CD4-positive, alpha-beta T cell treated with Interleukin-17A for 4 hours (primary cell): ENCODE measurements at places on chromosomes 12 and 14.
A peak's percentile ranks its signal among the peaks of the same experiment; 100 is the strongest.

GRCh38 chr12:72406111-72406510, 133.9 kb downstream of the TRHDE start:
- DNase-seq = no peak

GRCh38 chr14:90676912-90677311, 139.3 kb downstream of the TTC7B start:
- DNase-seq = no peak

- no peak for DNase-seq
Observed at GRCh38 chr12:19681007-19681406, 241.7 kb downstream of the AEBP2 start.

GRCh38 chr14:102500158-102500662, 9.4 kb downstream of the ANKRD9 start:
- no peak for DNase-seq

DNA sequence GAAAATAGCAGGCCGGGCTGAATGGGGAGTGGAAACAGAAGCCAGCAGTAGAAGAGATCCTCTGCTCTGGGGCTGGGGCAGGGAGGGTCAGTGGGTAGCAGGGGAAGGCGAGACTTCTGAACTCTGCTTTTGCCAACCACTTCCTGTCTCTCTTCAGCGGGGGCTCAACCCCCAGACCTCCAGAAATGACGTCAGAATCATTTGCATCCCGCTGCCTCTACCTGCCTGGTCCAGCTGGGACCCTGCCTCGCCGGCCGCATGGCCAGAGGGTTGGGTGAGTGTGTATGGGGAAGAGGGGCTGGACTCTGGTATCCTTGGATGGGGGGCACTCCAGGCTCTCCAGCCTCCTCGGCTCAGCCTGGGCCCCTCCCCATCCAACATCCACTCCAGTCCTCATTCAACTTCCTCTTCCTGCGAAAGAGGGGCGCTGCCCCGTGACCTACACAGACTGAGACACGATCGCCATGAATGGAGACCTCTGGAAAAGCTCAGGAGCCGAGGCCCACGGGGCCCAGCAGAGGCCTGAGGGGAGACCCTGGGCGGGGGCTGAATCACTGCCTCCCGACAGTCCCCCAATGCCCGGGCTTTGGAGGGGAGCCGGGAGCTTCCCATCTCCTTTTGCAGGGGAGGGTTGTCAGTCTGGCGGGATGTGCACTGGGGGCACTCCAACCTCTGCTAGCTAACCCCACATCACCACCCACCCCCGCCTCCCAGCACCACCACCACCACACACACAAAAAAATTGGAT, 458 bp upstream of the HOXC4 start:
- DNase-seq = peak; percentile 8

GRCh38 chr14:99463974-99464373, 16.7 kb downstream of the SETD3 start:
- DNase-seq = no peak

GRCh38 chr12:113161415-113162016, 12.0 kb downstream of the CFAP73 start:
- DNase-seq = no peak

GRCh38 chr12:48001505-48002413, 2.5 kb downstream of the COL2A1 start:
- DNase-seq = no peak

- DNase-seq = peak; percentile 76
Observed at GRCh38 chr12:51009056-51009440, 17.1 kb downstream of the SLC11A2 start.

DNA sequence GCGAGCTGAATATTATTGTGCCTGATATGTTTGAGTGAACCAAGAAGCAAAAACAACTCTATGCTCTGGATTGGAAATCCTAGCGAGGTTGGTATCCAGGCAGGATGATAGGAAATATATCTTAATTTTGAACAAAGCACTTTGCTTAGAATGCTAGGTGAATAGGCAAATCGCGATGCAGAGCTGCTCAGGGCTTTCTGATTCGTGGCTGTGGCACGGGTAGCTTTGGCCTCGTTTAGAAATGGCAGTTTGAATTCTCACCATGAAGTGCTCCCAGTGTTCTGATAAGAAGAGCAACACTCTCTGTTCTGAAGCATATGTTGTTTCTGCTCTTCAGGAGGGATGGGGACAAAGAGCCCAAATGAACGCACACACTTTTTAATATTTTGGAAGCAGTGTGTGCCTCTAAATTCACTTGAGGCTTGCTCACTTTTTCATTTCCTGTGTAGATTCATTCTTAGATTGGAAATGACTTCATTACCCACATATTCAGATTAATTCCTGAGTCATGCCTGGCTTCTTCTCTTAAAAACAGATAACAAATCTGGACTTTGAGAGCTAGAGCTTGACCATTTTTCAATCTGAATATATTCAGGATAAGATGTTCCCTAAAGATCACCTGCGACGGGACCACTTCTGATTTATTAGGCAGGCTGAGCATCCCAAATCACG, 200.9 kb downstream of the RPAP3 start:
- no peak for DNase-seq

- no peak for DNase-seq
Observed at GRCh38 chr14:99212199-99212598, 59.8 kb downstream of the BCL11B start.

DNA sequence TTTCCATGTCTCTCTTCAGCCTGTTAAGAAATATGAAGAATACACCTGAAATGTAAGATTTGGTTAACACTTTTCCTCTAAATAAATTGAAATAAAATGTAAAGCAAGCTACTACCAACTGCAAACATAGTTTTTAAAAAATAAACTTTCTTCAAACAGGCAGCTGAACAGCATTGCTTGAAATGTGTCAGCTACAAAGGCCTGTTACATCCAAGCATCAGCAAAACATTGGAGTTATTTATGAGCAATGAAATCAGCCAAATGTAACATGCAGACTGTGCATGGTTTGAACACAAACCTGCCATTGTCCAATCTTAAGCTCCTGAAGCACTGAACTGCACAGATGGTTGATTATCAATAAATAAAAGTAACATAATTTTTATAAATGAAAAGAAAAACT, 291.3 kb downstream of the ACSS3 start:
- DNase-seq = no peak

GRCh38 chr14:55188686-55189295, 2.6 kb downstream of the DLGAP5 start:
- no peak for DNase-seq

- DNase-seq = no peak
Observed at GRCh38 chr14:96256407-96256806, 397 bp downstream of the BDKRB1 start.

GRCh38 chr12:3897371-3897971, 24.3 kb upstream of the PARP11 start:
- DNase-seq = peak; percentile 39

- peak; percentile 54 for DNase-seq
Observed at GRCh38 chr12:89016970-89017778, 335.1 kb downstream of the DUSP6 start.

DNA sequence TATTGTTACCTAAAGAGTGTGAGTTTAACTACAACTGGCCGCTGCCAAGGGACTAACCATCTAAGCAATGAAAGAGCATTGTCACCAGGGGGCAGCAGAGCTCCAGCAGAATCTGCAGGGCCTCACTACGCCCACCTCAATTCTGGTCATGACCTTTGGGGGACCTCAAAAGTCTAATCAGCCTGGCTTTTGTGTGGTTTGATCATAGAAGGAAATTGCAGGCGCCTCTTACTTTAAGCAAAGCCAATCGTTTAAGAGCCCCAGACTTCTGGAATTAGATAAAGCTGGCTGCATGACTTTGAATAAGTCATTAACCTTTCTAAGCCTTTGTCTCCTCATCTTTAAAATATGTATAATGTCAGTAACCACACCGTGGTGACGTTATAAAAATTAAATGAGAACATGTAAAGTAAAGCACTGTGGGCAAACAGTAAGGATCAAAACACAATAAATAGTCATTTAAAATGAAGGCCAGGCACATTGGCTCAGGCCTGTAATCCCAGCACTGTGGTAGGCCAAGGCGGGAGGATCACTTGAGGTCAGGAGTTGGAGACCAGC, 58.6 kb downstream of the TBX3 start:
- peak; percentile 24 for DNase-seq

DNA sequence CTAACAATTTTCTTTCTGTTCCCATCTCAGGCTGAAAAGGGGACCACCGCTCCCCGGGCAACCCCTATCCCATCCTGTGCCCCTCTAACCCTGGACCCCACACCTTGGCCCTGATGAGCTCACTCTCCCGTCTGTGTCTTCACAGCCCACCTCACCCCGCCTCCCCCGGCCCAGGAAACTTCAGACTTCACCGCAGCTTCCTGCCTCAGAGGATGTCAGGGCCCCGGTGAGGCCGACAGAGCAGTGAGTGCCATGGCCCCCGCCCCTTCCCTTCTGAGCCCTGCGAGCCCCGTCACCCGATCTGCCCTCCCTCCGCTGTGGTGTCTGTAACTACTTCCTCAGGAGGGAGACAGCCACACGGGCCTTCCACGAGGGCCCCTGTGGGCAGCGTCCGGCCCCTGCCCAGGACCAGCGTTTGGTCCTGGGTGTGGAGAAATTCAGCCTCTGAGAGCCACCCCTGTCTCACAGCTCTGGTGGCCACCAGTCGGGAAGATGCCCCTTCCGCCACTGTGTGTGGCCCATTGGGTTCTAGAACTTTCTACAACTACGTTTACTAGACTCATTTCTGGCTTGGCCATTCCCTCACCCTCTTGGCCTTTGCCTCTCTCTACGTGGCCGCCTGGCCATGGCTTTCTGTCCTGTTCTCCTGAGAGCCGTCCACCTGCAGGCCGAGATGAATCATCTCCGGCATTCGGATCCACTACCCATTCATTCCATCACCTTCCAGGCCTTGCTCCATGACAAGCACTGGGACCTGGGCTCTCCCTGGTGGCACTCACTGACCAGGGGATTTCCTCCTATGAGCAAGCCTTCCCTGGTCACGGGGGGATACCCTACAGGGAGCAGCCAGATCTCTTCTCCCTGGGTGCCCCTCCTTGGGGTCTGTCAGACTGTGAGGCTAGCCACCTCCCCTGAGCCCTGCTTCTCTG, 3.4 kb downstream of the RHOF start:
- peak; percentile 95 for DNase-seq
